Activated T-helper 2 cell treated with anti-CD3 and anti-CD28 coated beads, Interferon-gamma antibody, Interleukin-2, Interleukin-4, amounts not matched to agents 10 μg/mL and 5 μg/mL and 100 μg/mL, durations not matched to agents 14 hours and 24 hours and 36 hours (primary cell): ENCODE measurements at places on chromosomes 4 and X.

- no peak for DNase-seq
Measured at GRCh38 chr4:163673848-163674697, 179.6 kb downstream of the TMA16 start.

DNA sequence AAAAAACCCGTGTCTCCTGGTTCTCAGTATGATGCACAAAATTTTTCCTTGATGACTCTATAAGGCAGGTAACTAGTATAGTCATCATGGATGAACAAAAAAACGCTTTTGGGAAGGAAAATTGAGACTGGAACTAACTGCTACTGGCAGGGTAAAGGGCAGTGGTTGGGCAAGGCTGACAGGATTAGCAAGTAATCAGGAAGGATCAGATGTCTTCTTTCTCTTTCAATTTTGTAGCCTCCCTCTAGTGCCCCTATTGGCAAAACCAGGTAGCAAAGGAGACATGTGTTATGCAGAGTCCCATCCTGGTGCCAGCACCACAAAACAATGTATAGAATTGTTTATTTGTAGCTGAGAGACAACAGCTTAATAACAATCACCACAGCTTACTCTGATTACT lies 12.8 kb upstream of the SLITRK4 start:
- no peak for DNase-seq

- DNase-seq, result no peak
Measured at GRCh38 chr4:23234716-23235115, 542.0 kb downstream of the GBA3 start.

- no peak for DNase-seq
Measured at GRCh38 chrX:155967653-155968325, 29.7 kb upstream of the IL9R start.

DNA sequence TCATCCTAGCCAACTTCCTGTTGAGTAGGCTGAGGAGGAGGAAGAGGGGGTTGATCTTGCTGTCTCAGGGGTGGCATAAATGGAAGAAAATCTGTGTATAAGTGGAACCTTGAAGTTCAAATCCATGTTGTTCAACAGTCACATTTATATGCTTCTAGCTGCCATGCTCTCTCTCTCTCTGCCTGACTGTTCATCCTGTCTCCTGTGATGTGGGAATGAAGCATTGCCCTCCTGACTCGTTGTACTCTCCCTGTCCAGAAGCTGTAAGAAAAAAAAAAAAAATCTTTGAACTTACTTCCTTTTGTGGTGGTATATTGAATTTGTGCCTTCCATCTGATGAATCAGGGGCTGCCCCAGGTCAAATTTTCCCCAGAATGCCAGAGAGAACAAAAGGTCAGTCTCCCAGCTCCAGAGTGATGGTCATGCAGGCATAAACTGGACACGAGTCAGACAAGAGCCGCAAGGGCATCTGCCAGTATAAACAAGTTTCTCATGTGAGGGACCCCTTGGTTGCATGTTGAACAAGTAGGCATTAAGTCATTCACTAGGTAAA lies 257.0 kb downstream of the IDS start:
- DNase-seq, result no peak

- no peak for DNase-seq
Measured at GRCh38 chr4:8465615-8466611, 25.3 kb downstream of the TRMT44 start.

- no peak for DNase-seq
Measured at GRCh38 chrX:40152173-40152711, 54.5 kb upstream of the BCOR start.

DNA sequence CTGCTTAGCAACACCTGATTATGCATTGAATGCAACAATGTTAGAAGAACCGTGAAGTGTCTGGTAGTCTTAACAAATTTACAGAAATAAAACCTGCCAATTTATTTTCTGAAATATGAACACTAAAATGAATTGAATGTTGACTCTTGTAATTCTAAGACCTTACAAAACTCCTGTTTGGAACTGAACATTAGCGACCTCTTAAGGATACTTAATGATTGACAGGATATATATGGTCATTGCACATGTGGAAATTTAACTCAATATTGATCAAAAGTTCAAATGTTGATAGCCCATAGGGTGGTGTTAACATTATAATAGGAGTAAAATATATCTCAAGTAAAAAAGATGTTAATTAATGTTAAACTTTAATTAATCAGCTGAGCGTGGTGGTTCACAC lies 79.1 kb downstream of the TECRL start:
- DNase-seq, result no peak

- DNase-seq, result no peak
Measured at GRCh38 chr4:90584051-90584450, 456.9 kb downstream of the CCSER1 start.
